Kidney epithelial cell (primary cell): ENCODE measurements at places on chromosomes 6 and 20. TPM values are rescaled to one million over a fixed set of nuclear protein-coding genes. Genes with fewer than 3 reads are reported as not detected.

ISM1 gene
- total RNA-seq, result 0.27 TPM in 1 of 2 replicates, not detected in the other

GRCh38 chr20:31663524-31663837 is 25.8 kb downstream of the COX4I2 start:
- DNase-seq, result no peak

GJA1 gene
- total RNA-seq, result 299 and 300 TPM in 2 replicates

GRCh38 chr6:124799638-124800037 is 162.6 kb upstream of the RNF217 start:
- DNase-seq, result no peak

MSH5 gene
- 8.9 and 13.1 TPM in 2 replicates for total RNA-seq

DNA sequence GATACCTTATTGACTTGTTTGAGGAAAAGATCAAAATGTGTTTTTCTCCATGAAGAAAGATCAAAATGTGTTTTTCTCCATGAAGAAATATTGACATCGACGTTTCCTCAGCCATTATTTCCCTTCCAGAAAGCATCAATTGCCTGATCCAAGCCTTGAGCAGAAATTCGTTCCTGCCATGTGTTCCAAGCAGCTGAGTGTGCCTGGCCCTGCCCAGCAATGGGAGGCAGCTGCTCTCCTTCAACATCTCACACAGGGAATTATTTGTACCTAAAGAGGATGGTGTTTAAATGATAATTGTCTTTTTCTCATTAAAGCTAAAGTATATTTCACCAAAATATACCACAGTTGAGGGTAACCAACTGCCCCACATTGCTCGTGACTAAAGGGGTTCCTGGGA is 7.8 kb upstream of the DUSP22 start:
- no peak for DNase-seq

DNA sequence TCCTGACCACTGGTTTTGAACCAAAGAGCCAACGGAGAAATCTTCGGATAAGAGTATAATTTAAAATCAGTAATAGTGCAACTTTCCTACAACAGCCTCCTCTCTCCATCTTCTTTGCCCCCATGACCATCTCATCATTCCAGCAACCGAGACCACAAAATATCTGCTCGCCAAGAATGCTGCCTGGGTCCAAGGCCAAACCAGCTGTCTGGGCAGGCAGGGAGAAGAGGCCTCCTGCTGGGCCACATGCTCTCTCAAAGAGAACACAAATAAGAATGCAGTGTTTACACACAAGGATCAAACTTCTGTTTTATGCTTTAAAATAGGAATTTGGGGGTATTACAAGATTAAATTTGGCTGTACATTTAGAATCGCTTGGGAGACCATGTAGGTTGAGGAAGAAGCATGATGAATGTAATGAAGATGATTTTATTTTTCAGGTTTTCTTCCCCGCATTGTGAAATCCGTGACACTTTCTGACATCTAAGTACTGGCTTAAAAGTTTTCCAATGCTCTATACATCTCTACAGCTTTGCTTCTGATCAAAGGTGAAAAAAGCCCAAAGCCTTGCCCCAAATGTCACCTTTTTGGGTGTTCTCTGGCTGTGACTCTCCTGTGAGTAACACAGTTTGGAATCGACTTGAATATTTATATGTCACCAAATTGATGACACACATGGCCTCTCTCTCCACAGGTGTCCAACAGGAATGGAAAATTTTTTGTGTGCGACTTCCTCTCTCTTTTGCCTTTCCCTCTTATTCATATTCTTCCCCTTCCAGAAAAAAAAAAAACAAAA is 79.4 kb upstream of the PROKR2 start:
- no peak for DNase-seq

DNA sequence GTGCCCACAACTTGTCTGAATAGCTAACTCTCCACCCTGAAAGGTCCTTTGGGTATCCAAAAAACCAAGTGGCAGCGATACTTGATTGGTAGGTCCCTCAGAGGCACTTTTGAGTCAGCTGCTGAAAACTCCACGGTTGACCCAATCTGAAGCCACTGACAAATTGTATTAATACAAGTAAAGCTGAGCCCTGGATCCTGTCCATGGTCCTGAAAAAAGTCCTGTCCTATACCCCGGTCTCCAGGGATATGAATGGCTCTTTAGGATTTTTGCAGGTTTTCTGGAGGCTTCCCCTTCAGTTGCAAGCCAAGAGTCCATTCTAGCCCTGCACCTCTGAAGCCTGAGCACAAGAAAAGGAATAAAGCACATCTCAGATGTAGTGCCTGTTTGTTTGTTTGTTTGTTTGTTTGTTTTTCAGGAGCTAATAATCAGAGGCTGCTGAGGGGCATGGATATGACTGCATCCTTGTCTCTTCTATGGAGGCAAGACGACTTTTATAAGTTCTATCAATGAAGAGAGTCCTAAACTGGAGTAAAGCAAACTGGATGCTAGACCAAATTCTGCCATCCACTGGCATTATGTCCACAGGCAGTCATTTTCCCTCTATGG is 1.7 kb upstream of the SLC12A5 start:
- DNase-seq, result no peak

GRCh38 chr6:27871924-27872638 is 40.1 kb downstream of the OR2B2 start:
- DNase-seq, result peak; percentile 85

DNA sequence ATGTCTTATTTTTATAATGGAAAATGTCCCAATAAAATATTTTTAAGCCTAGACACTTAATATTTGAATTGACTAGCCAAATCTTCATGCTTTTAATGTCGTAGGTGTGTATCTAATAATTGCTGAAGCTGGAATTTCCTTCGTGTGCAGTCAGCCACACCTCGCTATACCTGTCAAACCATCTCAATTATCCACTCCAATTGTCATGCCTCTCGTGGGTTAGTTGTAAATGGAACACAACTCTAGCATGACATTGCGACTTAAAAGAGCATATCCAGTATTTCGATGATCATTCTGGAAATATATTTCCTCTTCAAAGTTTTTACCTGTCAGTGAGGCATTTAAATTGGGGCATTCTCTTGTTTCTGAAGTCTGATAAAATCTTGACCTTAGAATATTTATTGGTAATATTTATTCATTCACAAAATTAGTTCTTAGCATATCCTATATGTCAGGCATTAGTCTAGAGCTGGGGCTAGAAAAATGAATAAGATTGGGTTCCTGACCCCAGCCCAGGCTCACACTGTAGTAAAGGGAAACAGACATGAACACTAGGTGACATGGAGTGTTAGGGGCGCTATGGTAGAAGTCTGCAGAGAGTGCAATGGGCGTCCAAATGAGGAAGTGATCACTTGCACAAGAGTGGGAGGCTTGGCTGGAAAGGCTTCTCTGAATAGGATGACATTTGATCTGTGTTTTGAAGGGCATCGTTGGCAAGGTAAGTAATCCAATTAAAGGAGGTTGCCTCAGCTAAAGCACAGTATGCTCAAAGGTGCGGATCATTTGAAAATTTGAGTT is 11.0 kb upstream of the CFAP206 start:
- DNase-seq, result no peak

- DNase-seq, result no peak
These were observed 203.7 kb downstream of the TBX18 start for GRCh38 chr6:84560436-84561390.

DNA sequence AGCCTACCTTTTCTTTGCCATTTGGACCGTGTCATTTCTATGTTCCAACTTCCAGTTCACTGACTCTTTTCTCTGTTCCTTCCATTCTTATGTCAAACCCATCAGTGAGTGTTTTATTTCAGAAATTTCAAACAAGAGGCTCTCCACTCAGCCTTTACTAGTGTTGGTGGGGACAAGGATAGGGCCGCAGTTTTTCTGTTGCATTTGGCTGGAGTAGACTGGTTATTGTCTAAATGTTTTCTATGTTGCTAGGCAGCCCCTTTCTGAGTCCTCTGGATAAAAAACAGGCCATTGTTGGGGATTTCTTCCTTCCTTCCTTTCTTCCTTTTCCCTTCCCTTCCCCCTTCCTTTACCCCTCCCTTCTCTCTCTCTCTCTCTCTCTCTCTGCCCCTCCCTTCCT is 288.6 kb downstream of the PRKN start:
- DNase-seq, result no peak

IRF4 gene
- total RNA-seq, result 0.04 and 0.21 TPM in 2 replicates

MDFI gene
- total RNA-seq, result 84.6 and 99.6 TPM in 2 replicates

SLC35D3 gene
- total RNA-seq, result not detected in 2 replicates

- DNase-seq, result peak; percentile 99
These were observed 120.2 kb upstream of the RNF24 start for GRCh38 chr20:4135385-4136077.

RHAG gene
- total RNA-seq, result not detected in 2 replicates

FHL5 gene
- total RNA-seq, result not detected in 2 replicates

GRCh38 chr6:68575765-68576439 is 59.2 kb upstream of the ADGRB3 start:
- DNase-seq, result no peak

DNA sequence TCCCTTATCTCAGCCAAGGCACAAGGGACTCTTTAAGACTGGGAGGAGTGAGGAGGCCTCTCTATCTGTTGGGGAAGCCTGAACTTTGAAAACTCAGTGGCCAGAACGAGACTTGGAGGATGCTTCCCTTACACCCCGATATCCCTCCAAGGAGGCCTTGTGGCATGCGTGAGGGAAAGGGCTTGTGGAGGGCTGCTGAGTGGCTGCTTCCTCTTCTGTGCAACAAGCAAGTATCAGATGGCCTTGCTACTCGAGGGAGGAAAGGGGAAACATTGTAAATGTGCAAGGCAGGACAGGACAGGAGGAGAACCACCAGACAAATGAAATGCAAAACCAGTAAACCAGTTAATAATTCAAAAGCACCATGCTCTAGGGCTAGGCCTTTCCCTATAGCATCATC is 306.5 kb upstream of the MAP3K7 start:
- DNase-seq, result no peak

GRCh38 chr20:38186788-38187221 is 21.7 kb upstream of the TGM2 start:
- peak; percentile 85 for DNase-seq

- no peak for DNase-seq
These were observed at the start of gene TNXB for GRCh38 chr6:32109114-32109764. Gene TNXB, minus strand, starts transcription at chr6:32109338. Its CDS starts 11,140 bp downstream, at chr6:32098198.

DNA sequence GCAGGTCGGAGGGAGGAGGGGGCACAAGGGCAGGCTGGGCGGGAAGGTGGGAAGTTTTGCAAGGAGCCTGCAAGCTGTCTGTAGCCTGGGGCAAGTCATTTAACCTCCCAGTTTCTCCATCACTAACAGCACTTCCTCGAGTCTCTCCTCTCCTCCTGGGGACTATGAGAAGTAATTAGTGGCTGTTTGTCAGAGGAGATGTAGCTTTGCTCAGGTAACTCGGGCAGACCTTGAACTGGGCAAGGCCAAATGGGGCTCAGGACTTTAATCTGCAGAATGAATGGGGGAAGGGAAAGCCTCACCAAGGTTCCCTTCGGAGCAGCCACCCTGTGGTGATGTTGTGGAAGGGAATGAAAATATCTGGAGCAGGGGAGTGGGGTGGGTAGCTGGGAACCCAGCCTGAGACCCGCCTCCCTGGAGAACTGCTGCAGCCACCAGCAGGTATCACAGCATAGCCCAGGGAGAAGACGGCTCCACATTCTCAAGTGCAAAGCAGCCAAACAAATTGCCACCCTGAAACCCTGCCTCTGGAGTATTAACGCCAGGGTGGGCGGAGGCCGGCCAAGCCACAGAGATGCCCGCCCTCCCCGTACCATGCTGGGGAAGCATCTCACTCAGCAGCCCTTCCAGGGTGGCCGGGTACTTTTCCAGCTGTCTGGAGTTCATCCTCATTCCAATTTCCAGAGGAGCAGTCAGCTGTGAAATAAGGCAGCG is 6.1 kb upstream of the LEMD2 start:
- no peak for DNase-seq

BLOC1S5 gene
- total RNA-seq, result 14.8 and 22.0 TPM in 2 replicates

DNA sequence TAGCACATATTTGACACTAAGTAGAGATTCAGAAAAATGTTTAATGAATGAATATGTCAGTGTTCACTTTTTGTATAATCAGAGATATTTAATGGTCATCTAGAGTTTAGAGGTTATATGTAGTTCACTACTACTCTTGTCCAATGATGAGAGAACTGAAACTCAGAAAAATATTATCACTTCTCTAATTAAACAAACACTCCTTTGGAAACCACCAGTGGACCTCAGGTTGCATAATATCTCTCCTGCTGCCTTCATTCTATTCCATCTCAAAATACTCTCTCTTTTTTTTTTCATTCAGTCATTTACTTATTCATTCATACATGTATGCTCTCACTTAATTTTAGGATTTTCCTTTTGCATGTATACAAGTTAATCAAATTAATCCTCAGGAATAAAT is 423.1 kb upstream of the RNF217 start:
- DNase-seq, result no peak

GRCh38 chr20:6953611-6954010 is 186.1 kb downstream of the BMP2 start:
- no peak for DNase-seq

- DNase-seq, result no peak
These were observed 2.2 kb upstream of the SIRT5 start for GRCh38 chr6:13572240-13572639.

DNA sequence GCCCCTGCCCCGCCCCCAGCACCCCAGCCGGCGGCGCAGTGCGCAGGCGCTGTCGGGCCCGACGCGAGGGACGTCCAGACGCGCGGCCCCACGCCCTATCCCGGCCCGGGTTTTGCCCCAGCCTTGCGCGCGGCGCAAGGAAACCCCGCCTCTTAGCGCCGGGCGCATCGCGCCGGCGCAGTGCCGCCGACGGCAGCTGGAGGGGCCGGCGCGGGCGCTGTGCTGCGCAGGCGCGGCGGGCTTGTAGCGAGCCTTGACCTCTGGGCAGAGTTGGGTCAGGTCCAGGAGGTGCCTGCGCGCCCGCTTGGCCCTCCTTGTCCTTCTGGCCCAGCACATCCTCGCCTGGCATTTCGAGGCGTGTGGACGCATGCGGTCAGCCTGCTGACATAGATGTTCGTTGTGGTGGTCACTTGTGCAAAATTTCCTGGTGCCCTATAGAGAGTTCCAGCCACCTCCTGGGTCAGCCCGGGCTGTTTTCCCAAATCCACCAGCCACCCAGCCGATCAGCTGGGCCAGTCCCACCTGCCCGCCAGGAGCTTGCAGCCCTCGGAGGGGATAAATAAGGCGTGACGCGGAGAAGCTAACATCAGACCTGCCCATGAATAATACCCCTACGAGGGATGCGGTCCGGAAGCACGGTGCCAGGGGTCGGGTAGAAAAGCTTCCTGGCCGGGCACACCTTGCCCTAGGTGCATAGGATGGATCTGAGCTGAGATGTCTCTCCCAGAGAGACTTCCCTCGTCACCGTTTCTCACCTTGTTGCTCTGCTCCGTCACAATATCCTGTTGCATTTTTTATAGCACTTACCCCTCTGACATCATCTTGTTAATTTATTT is 428 bp upstream of the PRELID3B start:
- peak; percentile 52 for DNase-seq

GRCh38 chr20:62122654-62123449 is 577 bp downstream of the LSM14B start:
- no peak for DNase-seq
